ENCODE measurements at places on chromosomes 6 and 20.

- no peak for DNase-seq
These were observed 93.3 kb downstream of the ADGRB3 start for GRCh38 chr6:68728159-68728979.

DNA sequence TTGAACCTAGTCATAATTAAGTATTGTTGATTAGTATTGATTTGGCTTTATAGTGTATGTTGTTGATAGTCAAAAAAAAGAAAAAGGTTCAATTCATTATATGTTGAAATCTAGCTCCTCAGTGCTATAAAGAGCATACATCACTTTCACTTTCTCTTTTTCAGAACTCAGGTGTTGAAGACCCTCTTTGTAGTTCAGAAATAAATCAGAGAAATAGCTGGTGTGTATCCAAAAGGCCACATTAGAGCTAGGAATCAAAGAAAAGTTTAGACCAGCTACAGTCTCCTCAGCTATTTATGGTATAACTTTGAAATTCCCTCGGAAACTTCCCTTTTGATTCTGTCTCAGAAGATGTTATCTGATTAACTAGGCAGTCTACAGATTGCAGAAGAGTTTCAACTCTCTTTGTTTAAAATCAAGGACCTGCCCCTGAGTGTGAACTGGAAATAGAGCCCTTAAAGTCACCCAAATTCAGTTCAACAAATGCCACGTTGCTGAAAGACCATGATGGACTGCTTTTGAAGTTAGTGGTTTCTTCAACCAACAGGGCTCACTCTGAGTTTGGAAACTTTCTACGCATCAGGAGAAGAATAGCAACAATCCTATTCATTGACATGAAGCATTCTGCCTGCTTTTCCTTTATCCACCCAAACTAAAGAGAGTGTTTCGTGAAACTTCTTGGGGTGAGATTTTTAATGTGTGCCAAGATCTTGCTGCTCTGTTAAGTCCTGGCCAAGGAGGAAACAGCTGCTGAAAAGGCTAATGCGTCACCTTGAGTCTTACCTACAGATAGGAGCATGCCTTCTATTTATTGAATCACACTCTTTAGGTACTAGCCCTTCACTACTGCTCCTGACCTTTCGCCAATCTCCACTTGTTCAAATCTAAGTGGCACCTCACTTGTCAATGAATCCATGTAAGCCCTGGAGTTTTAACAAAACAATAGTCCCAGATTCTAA, 111.7 kb downstream of the TNFRSF21 start:
- DNase-seq, result peak; percentile 18

- DNase-seq, result no peak
These were observed 117.0 kb downstream of the TMEM200A start for GRCh38 chr6:130482645-130483390.

GRCh38 chr6:119942078-119942752, 592.7 kb upstream of the MAN1A1 start:
- DNase-seq, result no peak

GRCh38 chr20:4052554-4052953, 37.2 kb upstream of the RNF24 start:
- no peak for DNase-seq

DNA sequence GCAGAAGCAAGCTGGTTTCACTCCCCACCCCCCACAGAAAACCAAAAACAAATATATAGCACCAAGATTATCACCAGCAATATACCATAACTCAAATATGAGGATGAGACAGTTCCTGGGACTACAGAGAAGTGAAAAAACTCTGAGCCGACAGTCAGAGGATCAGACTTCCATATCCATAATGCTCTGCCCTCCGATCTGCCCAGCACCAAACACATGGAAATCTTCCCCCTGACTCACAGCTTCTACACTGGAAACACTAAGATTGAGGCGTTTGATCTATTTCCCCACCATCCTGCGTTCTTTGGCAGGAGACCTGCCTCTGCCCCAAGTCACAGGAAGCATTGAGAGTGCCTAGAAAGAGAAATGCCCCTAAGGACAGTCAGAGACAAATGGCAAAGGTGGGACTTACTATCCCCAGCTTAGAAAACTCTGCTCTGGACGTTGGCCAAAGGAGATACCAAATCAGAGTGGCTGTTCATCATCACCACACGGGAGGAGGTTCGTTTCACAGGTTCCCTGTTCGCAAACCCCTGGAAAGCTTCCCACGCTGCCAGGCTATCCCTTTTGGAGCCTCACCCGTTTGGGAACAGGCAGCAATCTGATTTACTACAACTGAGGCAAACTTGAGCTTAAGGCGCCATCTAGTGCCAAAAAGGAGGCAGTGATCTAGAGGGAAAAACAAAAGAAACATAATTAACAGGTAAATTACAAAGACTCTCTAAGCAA, 48.7 kb upstream of the SRSF6 start:
- DNase-seq, result no peak

DNA sequence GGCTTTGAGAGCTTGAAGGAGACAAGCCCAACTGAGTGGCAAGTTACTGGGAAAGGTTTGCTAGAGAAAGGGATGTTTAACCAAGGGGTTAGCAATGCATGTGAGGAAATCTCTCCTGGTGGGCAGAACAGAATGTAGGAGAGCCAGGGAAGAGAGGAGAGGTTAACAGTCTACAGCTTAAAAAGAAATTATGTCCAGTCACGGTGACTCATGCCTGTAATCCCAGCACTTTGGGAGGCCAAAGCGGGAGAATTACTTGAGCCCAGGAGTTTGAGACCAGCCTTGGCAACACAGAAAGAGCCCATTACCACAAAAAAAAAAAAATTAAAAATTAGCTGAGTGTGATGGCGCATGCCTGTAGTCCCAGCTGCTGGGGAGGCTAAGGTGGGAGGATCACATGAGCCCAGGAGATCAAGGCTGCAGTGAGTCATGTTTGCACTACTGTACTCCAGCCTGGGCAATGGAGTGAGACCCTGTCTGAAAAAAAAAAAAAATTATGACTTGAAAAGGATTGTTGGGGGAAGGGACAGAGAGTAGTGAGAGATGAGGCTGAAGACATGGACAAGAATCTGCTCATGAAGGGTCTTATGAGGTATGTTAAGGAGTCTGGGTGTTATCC, 264.9 kb downstream of the TBC1D7 start:
- no peak for DNase-seq

DNA sequence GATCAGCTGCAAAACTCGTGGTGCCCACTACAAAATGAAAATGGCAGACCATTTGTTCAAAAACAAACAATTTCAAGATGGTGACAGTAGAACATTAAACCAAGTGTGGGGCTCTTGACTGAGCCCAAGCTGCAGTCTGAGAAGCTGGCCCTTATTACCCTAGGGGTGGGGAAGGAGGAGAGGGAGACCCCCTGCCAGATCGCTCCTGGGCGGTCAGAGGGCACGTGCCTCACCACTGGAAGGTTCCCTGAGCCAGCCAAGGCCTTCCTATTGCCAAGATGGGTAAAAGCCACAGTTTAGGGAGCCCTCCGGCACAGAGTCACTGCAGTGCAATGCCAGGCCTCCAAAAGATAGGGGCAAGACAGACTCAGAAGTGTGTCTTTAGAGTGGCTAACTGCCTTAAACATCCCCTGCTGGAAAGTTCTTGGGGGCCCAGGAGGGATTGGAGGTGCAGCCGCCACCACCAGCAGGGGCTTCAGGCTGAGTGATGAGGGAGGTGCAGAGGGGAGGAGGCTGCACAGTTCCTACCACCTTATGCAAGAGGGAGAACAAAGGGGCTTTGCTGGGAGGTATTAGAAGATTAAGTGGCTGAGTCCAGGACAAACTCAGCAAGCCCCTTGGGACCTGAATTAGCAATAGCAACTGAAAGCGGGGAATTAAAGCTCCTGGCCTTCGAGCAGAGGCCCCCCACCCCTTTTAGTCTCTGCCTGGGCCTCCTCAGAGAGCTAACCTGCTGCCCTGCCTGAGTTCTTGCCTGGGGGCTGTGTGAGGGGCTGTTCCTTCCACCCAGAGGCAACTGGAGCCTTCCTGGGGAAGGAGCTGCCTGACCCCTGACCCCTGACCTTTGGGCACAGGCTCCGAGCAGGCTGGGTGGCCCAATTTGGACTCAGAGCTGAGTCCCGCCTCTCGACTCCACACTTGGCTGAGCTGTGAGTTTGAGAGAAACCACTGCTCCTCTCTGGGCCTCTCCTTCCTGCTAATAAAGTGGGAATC, 88.4 kb downstream of the VEGFA start:
- DNase-seq, result no peak

GRCh38 chr6:40164345-40164755, 230.1 kb upstream of the MOCS1 start:
- DNase-seq, result no peak

GRCh38 chr6:142879076-142879475, 65.9 kb downstream of the HIVEP2 start:
- DNase-seq, result no peak

DNA sequence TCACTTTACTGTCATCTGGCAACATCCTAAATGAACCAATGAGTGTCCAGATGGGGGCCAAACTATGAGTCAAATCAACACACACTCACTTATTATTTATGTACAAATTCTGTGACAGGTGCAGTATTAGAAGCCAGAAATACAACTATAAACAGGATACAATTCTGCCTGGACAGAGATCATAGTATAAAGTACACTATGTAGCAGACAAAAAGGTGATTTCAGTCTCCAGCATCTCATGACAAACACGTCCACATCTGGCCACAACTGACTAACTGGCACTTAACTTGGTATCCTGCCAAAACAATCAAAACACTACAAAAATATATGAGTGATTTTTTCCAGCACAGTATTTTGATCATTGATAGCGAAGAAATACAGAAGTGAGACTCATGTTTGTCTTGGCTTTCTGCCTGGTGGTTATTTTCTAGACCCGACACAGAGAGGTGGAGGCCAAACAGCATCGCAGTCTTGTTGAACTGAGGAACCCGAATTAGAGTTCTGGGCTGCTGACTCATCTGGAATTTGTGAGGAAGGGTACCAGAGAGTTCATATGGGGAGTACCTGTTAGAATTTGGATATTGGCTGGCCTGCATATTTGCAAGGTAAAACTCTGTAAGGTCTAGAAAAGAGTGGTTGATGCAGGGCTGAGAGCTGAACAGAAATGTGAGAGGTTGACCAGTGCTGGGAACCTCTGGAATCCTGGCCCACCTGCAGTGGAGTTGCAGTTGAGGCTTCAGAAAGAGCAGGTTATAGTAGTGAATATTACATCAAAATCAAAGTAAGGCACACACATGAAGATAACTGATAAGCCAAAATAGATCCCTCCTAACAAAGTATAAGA, 475.2 kb downstream of the PTPRT start:
- DNase-seq, result no peak

- DNase-seq, result no peak
These were observed 153.7 kb upstream of the PRDM1 start for GRCh38 chr6:105932440-105932839.

DNA sequence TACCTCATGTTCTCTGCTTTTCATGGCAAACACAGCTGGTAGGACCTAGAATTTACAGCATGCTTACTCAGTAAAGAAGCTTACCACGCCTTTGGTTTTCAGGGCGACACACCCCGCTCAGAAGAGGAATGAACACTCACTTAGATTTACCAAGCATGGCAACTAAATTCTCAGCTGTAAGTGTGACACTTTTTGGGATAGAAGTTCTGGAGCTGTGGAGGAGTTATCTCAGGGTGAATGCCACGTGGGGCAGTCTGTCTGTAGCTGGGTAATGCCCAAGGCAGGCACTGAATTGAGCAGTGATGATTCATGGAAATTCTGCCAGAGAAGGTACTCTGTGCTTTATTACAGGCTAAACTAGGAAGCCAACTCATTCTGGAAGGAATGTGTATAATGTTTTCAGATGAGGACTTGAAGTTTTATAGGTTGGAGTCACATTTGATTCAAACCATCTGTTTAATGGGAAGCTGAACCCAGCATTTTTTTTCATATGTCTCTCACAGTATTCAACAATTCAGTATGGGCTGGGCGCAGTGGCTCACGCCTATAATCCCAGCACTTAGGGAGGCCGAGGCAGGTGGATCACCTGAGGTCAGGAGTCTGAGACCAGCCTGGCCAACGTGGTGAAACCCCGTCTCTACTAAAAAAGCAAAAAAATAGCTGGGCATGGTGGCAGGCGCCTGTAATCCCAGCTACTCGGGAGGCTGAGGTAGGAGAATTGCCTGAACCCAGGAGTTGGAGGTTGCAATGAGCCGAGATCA, 3.5 kb upstream of the PRIM2 start:
- DNase-seq, result no peak

DNA sequence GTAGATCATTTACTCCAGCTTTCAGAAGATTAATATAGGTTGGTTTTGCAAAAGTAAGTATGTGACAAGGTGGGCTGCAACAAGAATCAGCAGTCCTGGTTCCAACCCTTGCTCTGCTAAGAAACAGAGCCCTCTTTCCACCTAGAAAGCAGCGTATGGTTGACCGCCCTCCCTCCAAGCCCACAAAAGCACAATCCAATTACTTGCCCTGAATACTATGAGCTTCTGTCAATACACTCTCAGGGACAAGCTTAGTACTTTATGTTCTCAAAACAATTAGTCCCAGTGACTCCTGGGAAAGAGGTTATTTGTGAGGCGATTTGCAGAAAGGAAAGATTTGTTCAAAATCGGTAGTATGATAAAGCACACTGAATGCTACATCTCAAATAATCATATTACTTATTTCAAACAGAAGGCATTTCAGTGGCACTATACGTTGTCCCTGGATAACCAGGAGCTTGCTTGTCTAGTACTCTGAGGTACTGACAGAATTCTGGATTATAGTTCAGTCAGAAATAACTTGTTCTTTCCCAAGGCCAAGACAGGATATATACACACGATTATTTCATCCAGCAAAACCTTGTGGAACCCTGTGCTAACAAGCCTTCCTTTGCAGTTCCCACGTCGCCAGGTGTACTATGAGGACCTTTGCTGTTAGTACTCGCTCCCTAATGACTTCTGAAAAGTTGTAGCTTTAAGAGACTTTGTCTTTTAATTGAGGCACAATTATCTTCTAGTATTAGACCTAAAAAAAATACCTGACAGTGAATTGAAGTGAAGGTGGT, 96.9 kb upstream of the ADTRP start:
- no peak for DNase-seq

DNA sequence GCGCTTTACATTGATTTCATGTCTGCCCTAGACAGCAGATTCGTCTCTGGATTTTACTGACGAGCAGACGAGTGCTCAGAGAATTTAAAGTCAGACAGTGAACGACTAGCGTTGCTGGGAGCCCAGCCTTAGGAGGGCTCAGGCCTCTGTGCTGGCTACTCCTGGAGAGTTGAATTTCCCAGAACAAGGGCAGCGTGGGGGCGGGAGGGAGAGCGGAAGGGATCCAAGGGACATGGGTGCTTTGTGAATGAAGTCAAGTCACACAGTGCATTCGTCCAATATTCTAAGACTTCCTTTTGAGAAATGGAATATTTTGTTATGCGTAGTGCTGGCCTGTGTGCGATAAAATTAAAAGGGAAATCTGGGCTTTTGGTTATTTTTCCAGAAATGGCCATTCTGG, 126.5 kb downstream of the MYLK4 start:
- no peak for DNase-seq

DNA sequence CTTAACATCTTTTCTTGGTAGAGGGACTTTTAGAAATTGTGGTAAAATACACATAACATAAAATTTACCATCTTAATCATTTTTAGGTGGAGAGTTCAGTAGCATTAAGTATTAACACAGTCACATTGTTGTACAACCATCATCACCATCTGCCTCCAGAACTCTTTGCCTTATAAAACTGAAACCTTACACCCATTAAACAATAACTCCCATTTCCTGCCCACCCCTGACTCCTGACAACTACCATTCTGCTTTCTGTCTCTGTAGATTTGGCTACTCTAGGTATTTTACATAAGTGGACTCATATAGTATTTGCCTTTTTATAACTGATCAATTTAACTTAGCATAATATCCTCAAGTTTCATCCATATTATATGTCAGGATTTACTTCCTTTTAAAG, 88.7 kb downstream of the ZHX3 start:
- DNase-seq, result no peak

All from hematopoietic multipotent progenitor cell (in vitro differentiated cells).